ENCODE measurements at places on chromosomes 16 and 17. TPM values are rescaled to one million over a fixed set of nuclear protein-coding genes. Genes with fewer than 3 reads are reported as not detected.

DNA sequence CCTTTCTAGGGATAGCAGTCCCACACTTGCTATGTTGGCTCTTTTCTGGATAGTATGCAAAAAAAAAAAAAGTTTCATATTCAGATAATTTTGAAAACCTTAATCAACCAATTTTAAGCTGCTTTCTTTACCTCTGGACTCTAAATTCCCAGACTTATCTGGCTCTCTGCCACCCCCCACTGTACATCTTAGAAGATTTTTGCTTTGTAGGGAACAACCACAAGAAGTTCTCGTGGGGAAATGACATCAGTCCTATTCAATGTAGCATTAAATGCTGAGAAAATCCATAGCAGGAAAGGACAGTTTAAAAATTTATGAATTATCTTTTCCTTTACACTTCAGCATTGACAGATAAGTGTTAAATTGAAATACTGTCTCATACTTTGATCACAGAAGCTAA is 562.7 kb upstream of the HSBP1 start:
- no peak for DNase-seq

DNA sequence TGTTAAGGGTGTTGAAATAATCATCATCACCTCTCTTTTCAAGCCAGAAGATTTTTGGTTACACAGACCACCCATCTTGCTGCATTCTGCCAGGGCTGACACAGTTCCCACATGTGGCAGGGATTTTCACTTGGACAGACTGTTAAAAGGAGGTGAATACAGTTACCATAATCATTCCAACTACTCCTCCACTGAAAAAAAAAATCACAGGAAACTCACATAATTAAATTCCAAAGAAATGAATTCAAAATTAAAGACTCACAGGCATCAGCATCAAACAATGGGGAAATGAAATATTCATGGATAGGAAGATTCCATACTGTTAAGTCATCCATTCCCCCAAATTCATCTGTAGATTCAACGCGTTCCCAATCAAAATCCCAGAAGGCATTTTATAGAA is 209.4 kb downstream of the MRTFB start:
- DNase-seq, result no peak

Gene GSDMA
- 7.8 TPM for polyA plus RNA-seq

Gene PYY
- polyA plus RNA-seq, result not detected

Gene TBC1D3E
- polyA plus RNA-seq, result not detected

Data from mammary epithelial cell (primary cell).